ENCODE measurements at places on chromosomes 12 and 14.

DNA sequence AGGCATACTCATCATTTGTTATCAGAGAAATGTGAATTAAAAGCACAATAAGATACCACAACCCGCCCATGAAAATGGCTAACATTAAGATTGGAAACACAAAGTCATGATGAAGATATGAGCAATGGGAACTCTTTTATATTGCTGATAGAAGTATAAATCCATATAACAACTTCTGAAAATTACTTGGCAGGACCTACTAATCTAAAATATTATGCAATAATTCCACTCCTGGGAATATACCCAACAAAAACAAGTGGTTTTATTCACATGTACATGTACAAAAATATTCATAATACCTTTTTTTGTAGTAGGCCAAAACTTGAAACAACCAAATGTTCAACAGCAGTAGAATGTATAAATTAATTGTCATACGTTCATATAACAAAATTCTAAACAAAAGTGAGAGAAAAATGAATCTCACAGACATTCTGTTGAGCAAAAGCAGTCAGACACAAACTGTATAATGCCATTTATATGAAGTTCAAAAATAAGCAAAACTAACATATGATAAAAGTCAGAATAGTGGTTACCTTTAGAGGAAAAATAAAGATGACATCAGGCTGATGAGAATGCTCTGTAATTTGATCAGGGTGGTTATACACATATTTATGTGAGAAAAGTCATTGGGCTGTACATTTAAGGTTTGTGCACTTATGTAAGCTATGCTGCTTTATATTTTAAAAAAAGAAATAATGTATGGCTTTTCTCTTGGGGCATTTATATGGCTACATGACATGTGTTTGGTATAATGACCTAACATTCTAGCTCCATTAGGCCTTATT, 309.2 kb upstream of the KITLG start:
- DNase-seq, result no peak

DNA sequence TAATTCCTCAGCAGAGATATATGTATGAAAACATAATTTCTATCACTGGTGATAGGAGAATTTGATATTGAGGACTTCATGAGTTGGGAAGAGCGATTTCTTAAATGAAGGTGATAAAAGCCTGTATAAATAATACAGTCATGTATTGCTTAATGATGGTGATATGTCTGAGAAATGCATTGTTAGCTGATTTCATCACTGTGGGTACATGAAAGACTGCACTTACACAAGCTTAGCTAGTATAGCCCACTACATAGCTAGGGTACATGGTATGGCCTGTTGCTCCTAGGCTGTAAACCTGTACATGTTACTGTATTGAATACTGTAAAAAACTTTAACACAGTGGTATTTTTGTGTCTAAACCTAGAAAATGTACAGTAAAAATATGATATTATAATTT, 63.4 kb downstream of the ANO4 start:
- DNase-seq, result no peak

GRCh38 chr14:34124585-34124984, 173.7 kb upstream of the EGLN3 start:
- no peak for DNase-seq

DNA sequence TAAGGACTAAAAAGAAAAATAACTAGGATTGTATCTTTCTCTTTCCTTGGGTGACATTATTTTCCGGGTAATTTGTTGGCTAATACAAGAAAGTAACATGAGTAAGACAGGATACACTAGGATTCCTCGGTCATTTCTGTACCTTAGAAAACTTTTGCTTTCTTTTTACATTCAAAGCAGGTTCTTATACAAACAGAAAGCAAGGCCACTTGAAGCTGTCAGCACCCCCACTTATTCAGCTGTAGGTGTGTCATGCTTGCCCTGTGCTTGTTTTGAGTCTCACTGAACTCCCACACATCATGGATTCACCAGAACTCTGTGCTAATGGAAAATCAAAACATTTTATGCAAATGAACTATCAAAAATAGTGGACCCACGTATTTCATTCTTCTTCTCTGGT, 266.8 kb upstream of the CLEC14A start:
- DNase-seq, result no peak

GRCh38 chr12:39835517-39836489, 216.2 kb upstream of the ABCD2 start:
- no peak for DNase-seq

DNA sequence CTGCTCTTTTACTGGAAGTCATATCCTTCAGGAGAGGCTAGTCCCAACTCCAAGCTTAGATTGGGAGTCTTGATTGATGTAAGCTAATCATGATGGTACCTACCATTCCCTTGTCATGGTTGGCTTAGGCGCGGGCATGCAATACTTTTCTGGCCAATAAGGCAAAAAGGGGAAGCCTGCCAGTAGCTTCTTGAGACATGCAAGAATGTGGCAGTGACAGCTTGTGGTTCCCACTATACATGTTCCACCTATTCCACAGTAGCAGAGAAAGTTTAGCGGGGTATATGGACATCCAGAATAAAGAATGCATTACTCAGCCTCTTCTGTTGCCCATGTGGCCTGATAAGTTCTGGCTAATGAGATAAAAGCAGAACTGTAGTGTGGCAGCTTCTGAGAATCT, 55.0 kb downstream of the AP5M1 start:
- DNase-seq, result no peak

DNA sequence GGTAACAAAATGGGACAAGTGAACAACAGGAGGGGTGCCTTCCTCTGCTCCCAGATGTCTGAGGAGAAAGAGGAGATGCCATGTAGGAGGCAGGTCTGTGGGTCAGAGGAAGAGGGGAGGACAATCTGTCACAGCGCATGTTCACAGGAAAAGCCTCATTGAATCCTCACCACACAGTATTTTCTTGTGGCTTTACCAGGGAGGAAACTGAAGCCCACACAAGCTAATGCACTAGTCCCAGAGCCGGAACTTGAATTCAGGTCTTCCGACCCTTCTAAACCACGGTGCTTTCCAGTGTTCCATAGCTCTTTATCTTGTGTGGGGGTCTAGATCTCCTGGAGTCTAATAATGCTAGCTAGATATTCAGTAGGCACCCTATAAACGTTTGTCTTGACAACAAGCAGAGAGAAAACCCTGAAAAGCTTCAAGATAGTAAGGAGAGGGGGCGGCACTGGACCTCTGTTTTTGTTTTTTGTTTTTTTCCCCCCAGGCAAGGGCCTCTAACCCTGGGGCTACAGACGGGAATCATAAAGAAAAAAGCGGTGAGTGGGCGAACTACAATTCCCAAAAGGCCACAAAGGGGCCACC, 371 bp upstream of the SHMT2 start:
- DNase-seq, result no peak

DNA sequence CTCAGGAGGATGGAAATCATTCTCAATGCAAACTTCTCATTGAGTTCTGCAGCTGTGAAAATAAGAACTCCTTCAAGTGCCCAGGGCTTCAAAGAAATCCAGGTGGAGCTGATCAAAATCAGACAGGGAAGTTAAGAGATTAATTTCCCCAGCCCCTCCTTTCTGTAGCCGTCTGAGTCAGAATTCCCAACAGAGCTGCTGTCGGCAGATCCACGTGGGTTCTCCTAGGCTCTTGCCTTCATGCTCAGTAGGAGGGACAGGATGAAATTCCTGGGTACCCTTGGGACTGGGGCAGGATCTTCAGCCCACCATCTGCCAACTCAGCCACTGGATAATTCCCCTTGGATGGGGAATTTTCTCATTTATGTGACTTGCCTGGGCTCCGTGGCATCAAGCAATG, 13.3 kb downstream of the TGFB3 start:
- peak; percentile 99 for DNase-seq

DNA sequence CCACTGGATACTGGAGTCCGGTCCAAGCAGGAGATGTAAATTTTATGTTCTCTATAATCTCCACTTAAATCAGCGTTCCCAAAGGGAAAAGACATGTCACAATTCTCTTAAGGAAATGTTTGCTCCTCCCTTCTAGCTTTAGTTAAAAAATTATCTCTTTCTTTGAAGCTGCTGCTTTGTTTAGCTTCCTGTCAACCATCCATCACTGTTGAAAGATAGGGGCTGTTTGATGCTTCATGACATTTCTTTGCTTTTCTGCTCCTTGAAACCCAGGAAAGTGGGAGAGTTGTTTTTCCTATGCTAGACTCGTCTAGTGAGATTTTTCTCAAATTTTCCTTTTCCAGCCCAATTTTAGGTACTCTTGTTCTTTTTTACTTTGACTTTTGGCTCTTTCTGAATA, 31.9 kb downstream of the MBIP start:
- no peak for DNase-seq

Measured in NCI-H524 (cell line).